Kasumi-1 (cell line): ENCODE measurements at places on chromosomes 6 and 20.

- no peak for DNase-seq
Measured at GRCh38 chr20:62481425-62482145, 5.8 kb upstream of the GATA5 start.

DNA sequence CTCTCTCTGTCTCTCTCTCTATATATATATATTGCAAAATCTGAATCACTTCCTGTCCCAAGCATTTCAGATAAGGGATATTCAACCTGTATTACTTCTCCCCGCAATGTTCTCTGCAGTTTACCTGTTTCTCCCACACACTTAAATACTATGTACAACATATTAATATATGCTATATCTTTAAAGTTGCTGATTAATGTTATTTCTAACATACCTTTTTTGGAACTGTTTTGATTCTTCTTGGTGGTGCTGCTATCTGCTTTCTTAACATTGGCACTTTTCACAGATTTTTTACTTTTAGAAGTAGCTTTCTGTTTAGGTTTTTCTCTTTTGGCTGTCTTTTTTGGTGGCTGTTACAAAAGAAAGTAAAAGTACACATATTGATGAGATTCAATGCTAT lies 27.2 kb downstream of the DEK start:
- no peak for DNase-seq

DNA sequence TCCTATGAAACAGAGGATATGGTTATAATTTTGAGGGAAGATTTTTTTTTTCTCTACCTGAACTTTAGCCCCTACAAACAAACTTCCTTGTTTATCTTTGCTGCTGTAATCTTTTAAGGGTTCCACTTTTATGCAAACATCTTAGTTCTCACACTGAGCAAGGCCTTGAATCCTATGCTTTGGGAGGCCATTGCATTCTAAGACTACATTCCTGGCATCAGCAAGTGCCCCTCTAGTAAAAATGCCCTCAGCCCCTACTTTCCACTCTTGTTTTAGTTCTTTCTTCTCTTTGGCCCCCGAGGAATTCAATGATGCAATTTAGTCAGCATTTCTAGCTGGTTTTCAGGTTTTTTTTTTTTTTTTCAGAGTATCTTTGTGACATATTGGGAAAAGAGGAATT lies 8.1 kb upstream of the AHI1 start:
- no peak for DNase-seq

- no peak for DNase-seq
Measured at GRCh38 chr6:165668951-165669350, 5.9 kb upstream of the PDE10A start.

- no peak for DNase-seq
Measured at GRCh38 chr6:34227761-34228421, 8.8 kb upstream of the HMGA1 start.

DNA sequence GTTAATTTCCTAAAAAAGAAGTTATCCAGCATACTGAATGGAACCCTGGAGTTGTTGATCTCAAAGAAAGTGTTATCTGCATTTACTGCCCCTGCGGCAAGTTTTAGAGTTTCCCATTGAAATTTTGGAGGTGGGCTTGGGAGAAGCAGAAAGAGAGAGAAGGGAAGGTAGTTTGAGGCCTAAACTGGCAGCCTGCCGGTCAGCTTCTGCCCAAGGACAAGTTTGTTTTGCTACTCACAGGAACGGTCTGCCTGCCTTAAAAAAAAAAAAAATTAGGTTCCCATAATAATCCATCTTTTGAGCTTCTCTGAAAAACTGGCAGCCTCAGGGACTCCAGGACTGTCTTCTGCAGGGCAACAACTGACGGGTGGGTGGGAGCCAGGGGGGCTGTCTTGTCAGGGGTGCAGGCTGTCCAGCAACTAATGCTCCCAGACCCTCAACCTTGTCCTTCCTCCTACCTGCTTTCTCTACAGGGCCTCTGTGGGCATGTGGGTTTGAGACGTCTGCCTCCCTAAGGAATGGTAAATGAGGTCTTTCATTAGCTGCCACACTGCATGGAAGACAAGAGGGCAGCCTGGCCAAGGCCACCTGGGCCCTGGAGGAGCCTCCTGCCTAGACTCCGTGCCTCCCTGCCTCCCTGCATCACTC lies 176.1 kb upstream of the KCNG1 start:
- DNase-seq, result no peak
